ENCODE measurements at places on chromosomes 4 and X.

GRCh38 chr4:88817740-88818139 lies 120.1 kb upstream of the NAP1L5 start:
- no peak for DNase-seq

GRCh38 chrX:38717871-38718270 lies 83.4 kb upstream of the MID1IP1 start:
- DNase-seq, result peak; percentile 8

GRCh38 chr4:51830156-51830720 lies 12.7 kb upstream of the DCUN1D4 start:
- DNase-seq, result no peak

DNA sequence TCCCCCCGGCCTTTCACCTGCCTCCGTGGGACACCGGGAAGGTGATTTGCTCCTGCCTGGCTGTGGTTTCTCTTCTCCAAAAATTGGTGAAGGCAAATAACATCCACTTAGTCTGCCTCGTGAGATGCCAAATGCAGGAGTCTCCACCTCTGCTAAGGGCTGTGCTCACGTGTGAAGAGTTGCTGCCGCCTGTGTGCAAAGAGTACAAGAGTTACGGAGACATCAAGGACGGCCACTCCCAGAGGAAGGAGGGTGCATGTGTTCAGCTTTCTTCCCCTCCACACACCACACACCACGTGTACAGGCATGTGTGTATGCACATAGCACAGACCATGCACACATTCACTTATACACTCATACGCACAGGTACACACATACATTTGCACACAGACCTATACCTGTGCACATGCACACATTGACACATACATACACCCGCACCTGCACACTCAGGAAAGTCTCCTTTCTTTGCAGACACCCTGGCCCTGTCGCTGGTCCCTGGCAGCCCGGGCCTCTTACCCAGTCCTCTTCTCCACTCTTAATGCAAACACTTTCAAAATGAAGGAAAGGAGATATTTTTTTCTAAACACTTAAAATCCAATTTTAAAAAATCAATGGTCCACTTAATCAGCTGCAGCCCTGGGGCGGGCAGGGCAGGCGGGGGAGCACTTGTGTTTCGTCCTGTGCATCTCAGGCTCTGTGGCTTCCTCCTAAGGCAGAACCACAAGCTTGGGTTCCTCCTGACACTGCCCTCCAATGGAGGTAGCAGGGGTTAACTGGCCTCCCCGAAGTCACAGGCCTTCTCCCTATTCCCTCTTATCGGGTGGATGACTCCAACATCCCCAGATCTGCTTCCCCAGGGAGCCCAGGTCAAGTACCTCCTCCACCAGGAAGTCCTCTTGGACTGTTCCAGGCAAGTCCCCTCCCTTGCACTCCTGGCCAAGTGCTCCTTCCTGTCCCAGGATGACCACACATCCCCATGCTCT lies 103.0 kb downstream of the CPZ start:
- DNase-seq, result no peak

DNA sequence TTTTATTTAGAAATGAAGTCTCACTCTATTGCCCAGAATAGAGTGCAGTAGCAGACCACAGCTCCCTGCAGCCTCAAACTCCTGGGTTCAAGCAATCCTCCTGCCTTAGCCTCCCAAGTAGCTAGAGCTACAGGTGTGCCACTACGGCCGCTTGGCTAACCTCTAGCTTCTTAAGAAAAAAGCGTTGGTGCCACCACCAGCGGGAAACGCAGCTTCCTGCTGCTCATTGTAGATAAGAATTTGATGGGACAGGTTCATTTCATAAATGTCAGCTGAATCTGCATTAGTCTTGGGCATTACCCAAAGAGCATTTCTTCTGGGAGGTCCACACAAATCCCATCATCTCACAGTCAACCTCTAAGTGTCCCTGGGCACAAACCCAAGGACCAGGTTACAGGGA lies 33.2 kb upstream of the NAP1L5 start:
- no peak for DNase-seq

DNA sequence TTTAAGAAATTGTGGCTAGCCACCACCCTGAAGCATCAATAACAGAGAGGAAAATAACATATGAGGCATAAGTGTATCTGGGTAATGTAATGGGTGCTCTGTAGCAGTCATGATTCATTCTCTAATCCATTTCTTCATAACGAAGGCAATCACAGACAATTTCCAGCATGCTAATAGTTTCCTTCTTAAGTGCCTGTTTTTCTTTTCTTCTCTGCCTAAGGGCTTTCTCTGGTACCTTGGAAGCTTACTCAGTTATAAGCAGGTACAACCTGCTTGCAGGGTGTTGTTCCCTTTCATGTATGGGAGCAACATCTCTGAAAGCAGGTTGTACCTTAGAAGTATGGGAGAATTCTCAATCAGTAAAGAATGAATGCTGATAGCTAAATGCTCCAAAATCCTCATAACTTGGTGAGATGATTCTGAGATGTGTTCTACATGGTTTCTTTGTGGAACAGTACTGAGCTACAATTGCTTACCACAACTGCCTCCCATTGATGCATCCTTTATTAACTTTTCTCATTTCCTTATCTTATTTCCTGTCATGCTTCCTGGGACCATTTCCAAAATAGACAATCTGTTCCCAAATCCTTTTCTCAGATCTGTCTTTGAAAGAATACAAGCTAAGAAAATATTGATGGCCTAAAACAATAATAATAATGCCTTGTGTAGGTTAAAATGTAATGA lies 247.6 kb downstream of the PAPSS1 start:
- DNase-seq, result no peak

DNA sequence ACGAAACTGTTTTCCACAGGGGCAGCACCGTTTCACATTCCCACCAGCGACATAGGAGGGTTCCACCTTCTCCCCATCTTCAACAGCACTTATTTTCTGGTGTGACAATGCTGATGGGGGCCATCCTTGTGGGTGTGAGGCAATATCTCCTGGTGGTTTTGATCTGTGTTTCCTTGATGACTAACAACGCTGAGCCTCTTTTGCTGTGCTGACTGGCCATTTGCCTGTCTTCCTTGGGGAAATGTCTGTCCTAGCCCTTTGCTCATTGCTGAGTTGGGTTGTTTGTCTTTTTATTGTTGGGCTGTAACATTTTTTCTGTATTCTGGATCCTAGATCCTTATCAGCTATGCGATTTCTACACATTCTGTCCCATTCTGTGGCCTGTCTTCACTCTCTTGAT lies 33.7 kb downstream of the ATP2B3 start:
- DNase-seq, result no peak

GRCh38 chr4:6492027-6492590 lies 19.7 kb upstream of the PPP2R2C start:
- no peak for DNase-seq

- DNase-seq, result no peak
These were observed 6.1 kb downstream of the LAGE3 start for GRCh38 chrX:154472685-154473632.

- DNase-seq, result no peak
These were observed 1454.8 kb downstream of the RPA4 start for GRCh38 chrX:98338544-98338943.

DNA sequence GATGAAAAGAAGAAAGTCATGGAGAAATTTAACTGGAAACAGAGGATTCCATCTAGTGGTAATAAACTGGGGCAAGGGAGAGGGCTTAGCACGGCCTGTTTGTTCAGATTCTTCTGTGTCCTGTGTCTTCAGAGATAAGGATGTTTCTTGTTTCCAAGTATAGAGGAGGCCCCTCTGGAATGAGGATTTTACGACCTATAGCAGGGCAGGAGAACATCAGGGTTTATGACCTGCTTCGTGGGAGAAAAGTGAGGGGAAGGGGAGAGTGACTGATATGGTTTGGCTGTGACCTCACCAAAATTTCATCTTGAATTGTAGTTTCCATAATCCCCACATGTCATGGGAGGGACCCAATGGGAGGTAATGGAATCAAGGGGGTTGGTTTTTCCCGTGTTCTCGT lies 93.0 kb upstream of the LDB2 start:
- DNase-seq, result no peak

- peak; percentile 84 for DNase-seq
These were observed 8.1 kb upstream of the UVSSA start for GRCh38 chr4:1338752-1339414.

- DNase-seq, result no peak
These were observed 645 bp upstream of the RAB28 start for GRCh38 chr4:13484749-13485221.

GRCh38 chrX:136431625-136432024 lies 56.1 kb upstream of the BRS3 start:
- DNase-seq, result no peak
